SHP77 treated with DMSO at 0.1 percent for 48 hours (cell line): ENCODE measurements at places on chromosomes 11 and 22.

- DNase-seq, result no peak
Observed at GRCh38 chr11:121494355-121495099, 41.8 kb upstream of the SORL1-AS1 start.

DNA sequence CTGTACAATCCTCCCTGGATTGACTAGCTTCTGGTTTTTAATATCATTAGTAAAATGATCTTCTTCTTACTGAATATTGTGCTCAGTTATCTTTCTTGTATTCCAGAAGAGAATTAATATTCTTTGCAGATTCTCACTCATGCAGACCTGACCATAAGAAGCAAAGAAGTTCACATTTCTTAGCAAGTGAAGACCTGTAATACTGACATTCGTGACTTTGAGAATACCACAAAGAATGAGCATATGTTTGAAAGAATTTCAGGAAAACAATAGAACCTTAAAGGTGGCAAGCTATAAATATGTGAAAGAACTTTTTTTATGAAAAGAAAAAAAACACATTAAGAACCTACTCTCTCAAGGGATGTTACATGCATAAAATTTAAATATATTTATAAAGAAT is 371.6 kb downstream of the JRKL start:
- no peak for DNase-seq

DNA sequence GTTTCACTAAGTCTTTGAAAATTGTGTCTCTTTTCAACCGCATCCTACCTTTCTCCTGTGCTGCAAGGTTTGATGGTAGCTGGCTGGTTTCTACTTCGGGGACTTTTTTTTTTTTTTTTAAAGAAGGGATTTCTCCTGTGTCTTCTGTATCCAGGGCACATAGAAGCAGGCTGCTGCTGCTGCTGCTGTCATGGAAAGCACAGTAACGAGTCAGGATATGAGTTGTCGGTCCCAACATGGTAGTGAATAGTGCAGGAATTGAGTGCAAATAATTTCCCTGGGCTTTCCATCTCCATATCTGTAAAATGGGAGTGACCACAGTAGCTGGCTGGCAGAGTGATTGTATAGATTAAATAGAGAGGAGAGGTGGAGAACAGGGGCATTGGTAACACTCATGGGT is 118.3 kb upstream of the NAV2 start:
- no peak for DNase-seq

DNA sequence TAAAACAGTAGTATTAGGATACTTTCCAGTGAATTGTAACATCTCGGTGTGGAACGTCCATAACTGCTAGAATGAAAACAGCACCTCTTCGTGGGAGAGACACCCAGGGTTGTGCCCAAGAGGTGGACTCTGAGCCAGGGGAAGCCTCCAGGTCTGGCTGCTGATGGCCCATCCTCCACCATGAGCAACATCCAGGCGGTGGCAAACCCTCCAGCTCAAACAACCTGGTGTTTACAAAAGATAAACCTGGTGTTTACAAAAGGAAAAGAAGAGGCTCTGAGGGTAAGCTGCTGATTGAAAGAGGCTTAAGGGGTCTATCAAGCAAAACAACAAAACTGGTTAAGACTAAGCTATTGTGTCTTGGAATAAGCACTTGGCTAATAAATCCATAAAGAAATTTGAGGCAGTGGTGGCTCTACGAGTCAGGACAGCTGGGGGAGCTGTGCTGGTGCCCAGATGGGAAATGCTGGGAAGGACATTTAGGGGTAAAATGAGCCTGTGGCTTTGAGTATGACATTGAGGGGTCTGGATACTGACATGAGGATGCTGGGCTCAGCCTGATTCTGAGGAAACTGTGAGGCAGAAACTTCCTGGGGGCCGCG is 909.0 kb downstream of the BRD1 start:
- DNase-seq, result peak; percentile 81

- no peak for DNase-seq
Observed at GRCh38 chr11:12853652-12854296, 155.3 kb upstream of the RASSF10 start.

DNA sequence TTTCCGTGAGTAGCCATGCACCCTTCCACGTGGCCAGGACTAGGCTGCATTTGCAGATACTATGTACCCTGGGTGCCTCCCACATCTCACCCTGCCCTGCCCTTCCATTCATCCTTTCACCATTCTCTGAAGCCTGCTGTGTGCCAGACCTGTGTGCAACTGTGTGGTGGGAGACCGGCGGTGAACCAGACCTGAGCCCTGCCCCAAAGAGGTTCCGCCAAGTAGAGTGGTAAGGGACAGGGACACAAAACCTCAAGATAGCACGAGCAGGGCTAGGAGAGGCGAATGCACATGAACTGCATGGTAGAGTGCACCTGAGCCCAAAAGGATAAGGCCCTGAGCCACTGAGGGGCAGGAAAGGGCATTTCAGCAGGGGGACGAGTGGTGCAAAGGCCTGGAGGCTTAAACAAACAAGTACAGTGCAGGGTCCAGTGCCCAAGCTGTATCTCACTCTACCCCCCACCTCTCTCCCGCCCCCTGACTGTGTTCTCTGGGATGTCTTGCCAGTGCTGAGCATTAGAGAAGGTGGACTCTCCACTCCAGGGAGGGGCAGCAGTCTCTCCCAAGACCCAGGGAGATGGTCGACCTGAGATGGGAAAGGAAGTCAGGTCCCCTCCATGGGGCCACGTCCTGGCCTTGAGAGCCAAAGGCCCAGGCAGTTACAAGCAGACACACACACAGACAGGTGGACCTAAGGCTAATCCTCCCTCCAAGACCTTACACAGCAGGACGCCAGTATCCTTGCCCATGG is 14.1 kb upstream of the ARAP1 start:
- DNase-seq, result no peak

GRCh38 chr22:48495751-48496080 is 1332.0 kb downstream of the BRD1 start:
- DNase-seq, result no peak

- DNase-seq, result no peak
Observed at GRCh38 chr11:14424096-14424495, 65.1 kb upstream of the RRAS2 start.

DNA sequence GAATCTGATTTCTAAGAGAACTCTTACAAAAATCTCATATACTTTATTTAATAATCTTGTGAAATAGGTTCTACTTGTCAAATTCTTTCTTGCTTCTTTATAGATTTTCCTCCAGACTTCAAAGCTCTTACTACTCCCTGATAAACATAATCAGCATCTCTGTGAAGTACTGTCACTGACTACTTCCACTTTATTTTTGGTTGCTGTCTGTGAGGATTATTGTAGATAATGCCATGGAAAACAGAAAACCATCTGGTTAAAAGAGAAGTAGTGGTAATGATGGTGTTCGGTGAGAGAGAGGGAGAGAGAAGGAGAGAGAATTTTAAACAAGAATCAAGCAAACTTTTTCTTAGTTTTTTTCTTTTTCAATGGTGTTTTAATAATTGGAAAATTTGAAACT is 152.3 kb downstream of the TMEM135 start:
- no peak for DNase-seq

DNA sequence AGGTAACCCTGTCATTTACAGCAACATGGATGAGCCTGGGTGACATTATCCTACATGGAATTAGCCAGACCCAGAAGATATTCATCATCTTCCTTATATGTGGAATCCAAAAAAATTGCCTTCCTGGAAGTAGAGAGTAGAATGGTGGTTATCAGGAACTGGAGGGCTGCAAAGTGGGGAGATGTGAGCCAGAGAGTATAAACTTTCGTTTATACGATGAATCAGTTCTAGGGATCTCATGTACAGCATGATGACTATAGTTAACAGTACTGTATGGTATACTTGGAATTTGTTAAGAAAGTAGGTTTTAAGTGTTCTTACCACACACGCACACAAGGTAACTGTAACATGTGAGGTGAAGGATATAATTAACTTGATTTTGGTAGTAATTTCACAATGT is 79.1 kb downstream of the TBC1D22A start:
- no peak for DNase-seq

- DNase-seq, result no peak
Observed at GRCh38 chr11:11969380-11970215, 38.8 kb downstream of the DKK3 start.

GRCh38 chr22:45923212-45923611 is 53.8 kb downstream of the WNT7B start:
- DNase-seq, result no peak

DNA sequence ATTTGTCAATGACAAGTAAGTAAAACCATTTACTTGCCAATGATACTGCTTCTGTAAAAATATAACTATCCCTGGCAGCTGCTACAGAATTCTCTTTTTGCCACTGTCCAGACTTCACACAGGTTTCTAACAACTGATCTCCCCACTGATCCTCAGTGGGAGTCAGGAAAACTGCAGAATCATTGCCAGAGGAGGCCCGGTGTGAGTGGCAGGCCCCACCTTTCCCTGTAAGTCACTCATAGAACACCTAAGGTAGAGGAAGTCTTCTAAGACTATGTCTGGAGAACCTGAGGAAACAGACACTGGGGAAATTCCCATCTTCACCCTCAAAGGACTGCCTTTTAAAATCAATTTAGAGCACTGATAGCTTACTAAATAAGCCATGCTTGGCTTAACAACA is 66.3 kb downstream of the ZC3H12C start:
- no peak for DNase-seq

GRCh38 chr11:62439785-62440602 is 21.2 kb downstream of the SCGB1A1 start:
- DNase-seq, result no peak

DNA sequence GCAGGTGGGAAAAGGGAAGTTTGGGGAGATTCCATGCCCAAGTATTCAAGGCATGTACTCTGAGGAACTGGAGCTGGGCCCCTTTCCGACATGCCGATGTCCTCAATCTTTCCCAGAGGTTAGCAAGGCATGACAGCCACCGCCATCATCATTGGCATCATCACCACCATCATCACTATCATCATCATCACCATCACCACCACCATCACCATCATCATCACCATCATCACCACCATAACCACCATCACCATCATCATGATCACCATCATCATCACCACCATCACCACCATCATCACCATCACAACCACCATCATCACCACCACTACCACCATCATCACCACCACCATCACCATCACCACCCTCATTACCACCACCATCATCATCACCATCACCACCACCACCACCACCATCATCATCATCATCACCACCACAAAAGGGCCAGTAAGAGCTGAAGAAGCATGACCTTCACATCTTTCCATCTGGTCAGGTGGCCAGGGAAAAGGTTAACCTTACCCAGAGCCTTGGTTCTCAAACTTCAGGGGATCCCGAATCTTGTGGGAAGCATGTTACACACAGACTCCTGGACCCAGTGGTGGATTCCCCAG is 25.8 kb downstream of the PHF21B start:
- DNase-seq, result no peak

DNA sequence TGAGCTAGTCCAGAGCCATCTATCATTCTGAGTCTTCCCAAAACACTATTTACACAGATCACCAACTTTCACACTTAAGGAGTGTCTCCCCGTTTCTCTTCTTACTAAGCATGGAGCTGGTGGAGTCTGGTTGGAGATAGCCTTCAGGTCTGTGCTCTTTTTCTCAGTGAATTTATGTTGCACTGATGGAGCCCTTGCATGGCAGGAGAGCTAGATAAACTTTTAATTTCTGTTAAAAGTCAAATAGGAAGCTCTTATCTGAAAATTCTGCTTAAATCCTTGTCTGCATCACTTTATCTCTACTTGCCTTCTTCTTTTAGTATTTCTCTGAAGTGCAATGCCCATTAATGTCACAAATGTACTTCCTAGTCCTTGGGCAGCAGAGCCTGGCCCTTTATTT is 63.4 kb downstream of the ST3GAL4 start:
- no peak for DNase-seq

DNA sequence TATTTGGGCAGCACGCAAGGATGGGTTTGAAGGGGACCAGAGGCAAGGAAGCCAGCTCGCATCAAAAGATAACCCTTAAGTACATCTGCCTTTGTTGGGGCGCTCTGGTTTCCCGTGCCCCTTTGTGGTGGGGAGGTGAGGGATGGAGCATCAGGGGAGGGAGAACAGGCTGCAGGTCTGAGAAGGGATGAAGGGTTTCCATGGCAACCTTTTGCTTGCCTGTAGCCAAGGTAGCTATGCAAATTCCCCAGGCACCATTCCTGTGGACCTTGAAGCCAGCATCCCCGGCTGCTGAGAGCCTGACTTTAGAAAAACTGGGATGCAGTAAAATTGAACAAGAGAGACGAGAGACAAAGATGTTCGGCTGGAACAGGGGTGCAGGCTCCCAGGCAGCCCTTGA is 75.7 kb downstream of the SEZ6L start:
- DNase-seq, result no peak

- DNase-seq, result no peak
Observed at GRCh38 chr11:92819830-92820229, 149.6 kb upstream of the MTNR1B start.

GRCh38 chr11:73463359-73463758 is 87.2 kb downstream of the RELT start:
- DNase-seq, result no peak

DNA sequence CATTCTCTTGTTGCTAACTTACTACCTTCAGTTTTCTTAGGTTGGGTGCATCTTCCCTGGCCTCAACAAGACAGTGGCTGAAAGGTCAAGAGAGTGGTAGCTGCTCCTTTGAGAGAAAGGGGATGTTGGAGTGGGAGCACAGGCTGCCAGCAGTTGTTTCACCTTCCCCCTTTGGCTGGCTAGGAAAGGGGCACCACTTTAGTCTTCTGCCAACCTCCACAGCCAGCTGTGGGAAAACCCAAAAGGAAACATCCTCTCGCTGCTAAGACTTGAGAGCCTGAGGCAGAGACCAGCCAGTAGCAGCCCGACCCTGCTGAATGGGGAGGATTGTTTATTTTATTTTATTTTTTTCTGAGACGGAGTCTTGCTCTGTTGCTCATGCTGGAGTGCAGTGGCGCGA is 34.4 kb downstream of the MARK2 start:
- no peak for DNase-seq

DNA sequence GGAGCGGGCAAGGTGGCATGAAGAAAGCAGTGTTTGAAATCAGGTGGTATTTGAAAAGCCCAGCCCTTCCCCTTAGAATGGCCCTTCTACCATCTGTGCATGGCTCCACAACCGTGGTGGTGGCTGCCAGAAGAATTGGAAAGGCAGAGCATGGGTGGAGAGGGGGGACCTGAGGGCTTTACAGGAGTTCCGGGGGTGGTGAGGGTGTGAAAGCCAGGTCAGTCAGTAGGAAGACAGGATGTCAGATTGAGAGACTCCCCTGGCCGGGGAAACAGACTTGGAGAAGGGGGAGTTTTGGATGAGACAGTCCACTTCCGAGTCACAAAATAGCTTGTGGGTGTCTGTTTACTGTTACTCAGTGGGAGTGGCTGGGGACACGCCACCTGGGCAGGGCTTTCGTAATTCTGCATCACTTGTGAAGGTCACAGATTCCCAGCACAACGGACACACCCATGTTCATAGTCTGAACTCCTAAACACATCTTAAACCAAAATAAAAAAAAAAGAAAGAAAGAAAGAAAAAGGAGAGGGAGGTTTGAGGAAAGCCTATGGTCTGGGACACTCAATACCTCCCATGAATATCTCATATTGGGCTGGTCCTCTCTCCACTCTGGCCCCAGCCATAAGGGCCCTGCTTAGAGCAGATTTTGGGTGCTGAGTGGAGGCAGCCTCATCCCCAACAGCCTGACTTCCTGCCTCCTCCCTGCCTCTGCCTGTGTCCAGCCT is 24.4 kb upstream of the SMIM35 start:
- DNase-seq, result no peak
